ENCODE measurements at places on chromosomes 3 and 15.

- peak; percentile 54 for DNase-seq
Observed at GRCh38 chr3:11606865-11607440, 36.8 kb downstream of the VGLL4 start.

- DNase-seq = no peak
Observed at GRCh38 chr15:90620379-90621067, 90.8 kb downstream of the CRTC3 start.

DNA sequence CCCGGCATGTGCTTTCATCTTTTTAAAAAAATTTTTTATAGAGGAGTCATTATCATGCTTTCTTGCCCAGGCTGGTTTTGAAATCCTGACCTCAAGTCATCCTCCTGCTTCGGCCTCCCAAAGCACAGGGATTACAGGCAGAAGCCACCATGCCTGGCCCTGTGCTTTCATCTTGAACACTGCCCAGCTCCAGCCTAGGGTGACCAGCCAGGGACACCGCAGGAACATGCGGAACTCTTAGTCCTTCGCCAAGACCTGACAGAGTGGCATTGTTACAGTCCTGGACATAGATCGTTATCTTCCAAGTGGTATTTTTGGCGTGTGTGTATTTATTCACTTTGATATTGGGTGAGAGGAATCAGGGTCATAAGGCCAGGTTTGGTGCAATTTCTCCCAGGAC is 7.9 kb upstream of the FURIN start:
- DNase-seq = no peak

DNA sequence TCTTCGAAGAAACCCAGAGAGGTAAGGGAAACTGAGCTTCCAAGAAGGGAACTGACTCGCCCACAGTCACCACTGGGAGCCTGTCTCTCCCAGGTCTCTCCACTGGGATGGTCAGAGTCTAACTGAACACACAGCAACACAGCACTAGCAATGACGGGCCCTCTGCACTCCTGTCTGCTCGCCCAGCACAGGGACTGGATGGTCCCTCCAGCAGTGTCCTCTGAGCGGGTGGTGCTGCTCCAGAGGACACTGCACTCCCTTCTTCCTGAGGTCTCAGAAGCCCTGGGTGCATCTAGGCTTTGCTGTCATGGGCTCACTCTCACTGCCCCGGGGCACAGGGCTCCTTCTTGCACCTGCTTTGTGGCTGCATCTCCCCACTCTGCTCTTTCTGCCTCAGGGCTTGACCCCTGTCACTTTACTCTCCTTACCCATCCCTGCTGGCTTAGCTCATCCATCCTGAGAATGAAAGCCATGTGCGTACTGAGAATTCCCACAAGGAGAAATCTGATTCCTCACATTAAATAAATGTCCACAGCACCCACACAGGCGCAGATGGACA is 356.6 kb downstream of the GABRG3 start:
- DNase-seq = no peak

- no peak for DNase-seq
Observed at GRCh38 chr3:9779721-9780457, 10.1 kb upstream of the CAMK1 start.
